ENCODE measurements at places on chromosomes 6 and 20. TPM values are rescaled to one million over a fixed set of nuclear protein-coding genes. Genes with fewer than 3 reads are reported as not detected.

DNA sequence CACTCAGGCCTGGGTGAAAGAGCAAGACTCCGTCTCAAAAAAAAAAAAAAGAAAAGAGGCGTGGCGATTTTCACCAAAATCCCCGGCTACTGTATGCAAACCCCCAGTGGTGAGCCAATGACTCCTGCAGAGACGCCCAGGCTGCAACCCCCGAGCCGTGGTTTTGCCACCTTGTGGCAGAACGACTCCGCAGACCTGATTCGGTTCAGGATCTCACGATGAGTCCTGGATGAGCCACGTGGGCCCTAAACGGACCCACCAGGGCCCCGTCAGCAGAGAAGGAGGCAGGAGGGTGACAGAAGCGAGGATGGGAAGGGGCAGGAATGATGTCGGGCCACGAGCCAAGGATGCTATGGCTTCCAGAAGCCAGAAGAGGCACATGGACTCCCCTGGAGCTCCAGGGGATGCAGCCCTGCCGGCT, 42.5 kb downstream of the SLC2A4RG start:
- no peak overlapping the region for H3K4me3 ChIP-seq
- H3K36me3 ChIP-seq: no peaks in the 10 kb centered on the region
- no peak overlapping the region for H3K27ac ChIP-seq
- no peaks in the 10 kb centered on the region for H3K4me1 ChIP-seq
- H3K27me3 ChIP-seq: no peaks in the 10 kb centered on the region

DNA sequence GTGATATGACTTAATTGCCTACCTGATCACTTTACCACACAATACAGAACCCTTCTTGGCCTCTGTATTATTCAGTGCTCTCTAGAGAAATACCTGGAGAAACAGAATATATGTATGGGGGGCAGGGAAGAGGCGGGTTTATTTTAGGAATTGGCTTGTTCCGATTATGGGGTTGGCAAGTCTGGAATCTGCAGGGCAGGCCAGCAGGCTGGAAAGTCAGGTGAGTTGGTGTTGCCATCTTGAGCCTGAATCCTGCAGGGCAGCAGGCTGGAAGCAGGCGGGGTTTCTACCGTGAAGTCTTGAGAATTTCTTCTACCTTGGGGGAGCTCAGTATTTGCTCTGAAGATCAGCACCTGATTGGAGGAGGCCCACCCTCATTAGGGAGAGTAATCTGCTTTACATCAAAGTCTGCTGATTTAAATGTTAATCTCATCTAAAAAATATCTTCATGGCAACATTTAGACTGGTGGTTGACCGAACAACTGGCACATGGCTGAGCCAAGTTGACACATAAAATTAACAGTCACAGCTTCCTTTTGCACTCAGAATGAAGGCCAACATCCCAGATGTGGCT, 193.9 kb downstream of the ZDHHC14 start:
- peaks cover 4% of the 10 kb centered on the region for H3K4me1 ChIP-seq
- H3K36me3 ChIP-seq: no peaks in the 10 kb centered on the region
- no peaks in the 10 kb centered on the region for H3K27me3 ChIP-seq
- no peak for DNase-seq
- no peak overlapping the region for H3K4me3 ChIP-seq

GRCh38 chr6:45827952-45828530, 187.6 kb downstream of the CLIC5 start:
- H3K27ac ChIP-seq: no peak overlapping the region
- H3K4me1 ChIP-seq: no peaks in the 10 kb centered on the region
- H3K36me3 ChIP-seq: no peaks in the 10 kb centered on the region
- no peak overlapping the region for H3K4me3 ChIP-seq

The SLC17A1 gene
- not detected for polyA plus RNA-seq

The SMOC2 gene
- polyA plus RNA-seq: not detected
